ENCODE measurements at places on chromosomes 7 and 10.

- no peak for DNase-seq
Observed at GRCh38 chr10:75042292-75042974, 69.0 kb upstream of the SAMD8 start.

DNA sequence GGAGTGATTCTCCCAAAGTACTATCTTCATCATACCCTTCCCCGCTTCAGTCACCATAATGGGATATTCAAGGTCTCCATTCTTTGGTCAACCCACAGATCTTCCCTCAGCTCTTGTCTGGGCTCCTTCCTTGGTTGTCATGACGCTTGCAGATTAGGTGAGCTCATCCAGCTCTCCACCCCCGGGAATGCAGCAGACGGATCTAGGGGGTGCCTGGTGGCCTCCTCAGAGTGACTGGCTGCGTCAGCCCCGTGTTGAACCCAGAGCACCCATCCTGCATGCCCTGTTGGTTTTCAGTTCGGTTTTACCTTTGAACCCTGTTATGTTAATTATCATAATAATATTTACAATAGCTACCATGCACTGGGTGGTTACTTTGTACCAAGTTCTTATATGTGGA lies 6.4 kb downstream of the NEURL1 start:
- DNase-seq: no peak

- no peak for DNase-seq
Observed at GRCh38 chr10:78771260-78771659, 297.5 kb upstream of the ZMIZ1 start.

DNA sequence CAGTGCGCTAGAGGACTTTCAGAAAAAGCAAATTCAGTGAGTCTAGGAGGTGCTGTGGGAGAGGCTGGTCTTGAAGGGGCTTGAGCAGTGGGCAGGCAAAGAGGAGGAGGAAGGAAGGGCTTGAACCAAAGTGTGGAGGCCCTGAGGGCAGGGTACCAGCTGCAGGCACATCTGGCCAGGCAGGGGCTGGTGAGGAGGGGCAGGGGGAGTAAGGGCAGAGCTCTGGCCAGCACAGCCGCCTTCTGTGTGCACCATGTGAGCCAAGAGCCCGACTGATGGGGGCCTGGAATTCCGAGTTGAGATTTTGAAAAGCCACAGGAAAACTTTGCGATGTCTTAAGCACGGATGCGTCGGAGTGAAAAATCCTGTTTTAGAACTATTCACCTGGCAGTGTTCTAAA lies 74.5 kb downstream of the PRPF18 start:
- DNase-seq: no peak

GRCh38 chr7:35792472-35792871 lies 8.4 kb upstream of the SEPTIN7 start:
- DNase-seq: no peak

DNA sequence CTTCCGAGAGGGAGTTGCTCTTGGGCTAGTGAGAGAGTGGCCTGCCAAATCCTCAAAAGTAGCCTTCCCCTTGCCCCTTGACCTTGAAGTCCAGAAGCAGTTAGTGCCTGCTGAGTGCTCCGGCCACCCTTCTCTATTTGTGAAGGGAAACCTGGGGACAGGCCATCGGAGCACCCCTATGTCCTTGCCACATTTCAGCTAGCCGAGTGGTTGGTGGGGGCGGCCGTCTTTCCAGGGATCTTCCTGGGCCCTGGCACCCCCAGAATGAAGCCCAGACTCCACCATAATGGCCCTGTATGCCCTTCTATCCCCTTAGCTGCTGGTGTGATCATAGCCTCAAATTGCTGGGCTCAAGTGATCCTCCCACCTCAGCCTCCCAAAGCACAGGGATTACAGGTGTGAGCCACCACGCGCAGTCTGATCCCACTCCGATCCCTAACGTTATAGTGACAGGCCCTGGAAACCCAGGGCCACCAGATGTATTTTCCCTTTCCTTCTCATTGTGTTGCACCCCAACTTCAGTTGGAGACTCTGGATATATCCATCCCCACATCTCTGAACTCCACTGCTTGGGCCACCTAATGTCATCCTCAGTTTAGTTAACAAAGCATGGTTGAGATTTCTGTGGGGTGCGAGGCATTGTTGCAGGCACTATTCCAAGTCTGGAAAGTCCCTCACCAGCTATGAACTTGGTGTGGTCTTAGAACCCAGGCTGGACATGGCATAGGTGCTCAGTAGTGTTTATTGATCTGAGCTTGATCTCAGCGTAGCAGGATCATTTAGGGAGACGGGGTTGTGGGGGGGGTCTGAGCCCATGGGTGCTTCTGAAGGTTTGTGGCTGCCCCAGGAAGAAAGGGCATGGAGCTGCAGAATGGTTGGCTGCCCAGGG lies 1.6 kb downstream of the TSPAN14 start:
- no peak for DNase-seq

DNA sequence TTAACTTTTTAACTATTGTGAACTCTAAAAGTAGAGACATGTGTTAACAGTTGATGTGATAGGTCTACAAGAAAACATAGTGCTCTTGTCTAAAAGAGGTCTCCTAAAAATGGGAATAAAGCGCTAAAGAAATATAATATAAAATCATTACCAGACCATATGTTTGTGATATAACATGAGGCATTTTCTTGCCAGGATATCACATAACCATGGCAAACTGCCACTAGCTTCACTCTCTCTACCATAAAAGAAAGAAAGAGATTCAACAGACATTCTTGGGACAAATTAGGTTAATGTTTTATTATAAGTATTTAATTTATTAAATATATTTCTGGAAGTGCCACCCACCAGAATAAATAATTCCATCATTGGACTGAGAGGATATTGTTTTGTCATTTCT lies 115.0 kb downstream of the TMEM26 start:
- DNase-seq: no peak

DNA sequence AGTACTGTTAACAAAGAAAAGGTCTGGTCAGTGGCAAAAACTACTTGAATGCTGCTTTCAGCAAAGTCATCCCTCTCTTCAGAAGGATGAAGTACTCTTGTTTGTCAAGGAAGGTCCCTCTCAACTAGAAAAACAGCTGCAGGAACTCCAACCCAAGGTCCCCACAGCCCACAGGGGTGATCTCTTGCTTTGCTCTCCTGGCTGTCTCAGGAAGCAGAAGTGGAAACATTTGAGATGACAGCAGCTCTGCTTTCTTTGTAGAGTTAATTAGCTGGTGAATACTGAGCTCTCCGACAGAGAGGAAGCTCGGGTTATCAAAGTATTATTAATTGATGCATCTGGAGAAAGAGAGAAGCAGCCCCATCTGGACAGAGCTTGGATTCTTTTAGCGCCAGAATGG lies 25.4 kb upstream of the LRGUK start:
- DNase-seq: no peak

- DNase-seq: no peak
Observed at GRCh38 chr7:143216151-143216550, 5.7 kb upstream of the TAS2R40 start.

- no peak for DNase-seq
Observed at GRCh38 chr10:86447432-86447831, 74.2 kb downstream of the WAPL start.

GRCh38 chr10:7700577-7701125 lies 2.5 kb upstream of the ITIH2 start:
- no peak for DNase-seq

GRCh38 chr7:920351-921070 lies 34.0 kb downstream of the ADAP1 start:
- DNase-seq: no peak

GRCh38 chr7:93228302-93228701 lies 2.0 kb upstream of the HEPACAM2 start:
- DNase-seq: peak; percentile 29

DNA sequence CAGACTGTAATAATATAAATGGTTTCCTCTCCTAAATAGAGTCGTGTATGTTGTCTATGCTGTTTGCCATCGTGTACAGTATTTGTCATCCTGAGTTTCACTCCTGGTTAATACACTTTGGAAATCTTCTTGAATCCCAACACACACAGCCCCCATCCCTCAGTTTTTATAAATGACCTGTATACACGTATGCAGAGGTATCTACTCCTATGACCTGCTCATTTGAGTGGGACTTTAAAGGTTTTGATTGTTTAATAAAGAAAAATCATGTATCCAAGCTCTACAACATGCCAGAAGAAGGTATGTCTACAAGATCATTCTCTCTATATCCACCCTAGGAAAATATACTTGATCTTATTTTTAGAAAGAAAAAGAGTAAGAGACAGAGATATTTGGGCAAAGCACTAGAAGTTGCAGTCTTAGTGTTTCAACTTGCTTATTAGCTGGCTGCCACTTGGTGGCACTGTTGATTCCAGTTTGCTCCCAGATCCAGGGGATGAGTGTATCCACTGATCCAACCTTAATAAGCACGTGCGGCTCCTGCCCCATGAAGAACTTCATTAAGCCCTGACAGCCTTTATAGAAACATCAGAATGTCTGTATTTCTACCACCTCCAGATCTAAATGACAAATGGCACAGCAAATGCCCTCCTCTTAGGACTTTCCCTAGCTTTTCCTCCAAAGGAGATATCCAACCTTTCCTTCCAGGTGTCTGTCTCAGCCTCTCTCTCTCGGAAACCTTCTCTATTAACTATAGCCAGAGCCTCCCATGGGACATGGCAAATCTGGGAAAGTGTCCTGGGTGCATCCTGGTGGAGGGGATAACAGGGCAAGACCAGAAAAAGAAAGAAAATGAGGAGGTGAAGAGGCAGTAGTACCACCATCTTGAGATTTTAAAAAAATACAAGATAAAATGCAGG lies 181.6 kb upstream of the NEBL start:
- peak; percentile 18 for DNase-seq

DNA sequence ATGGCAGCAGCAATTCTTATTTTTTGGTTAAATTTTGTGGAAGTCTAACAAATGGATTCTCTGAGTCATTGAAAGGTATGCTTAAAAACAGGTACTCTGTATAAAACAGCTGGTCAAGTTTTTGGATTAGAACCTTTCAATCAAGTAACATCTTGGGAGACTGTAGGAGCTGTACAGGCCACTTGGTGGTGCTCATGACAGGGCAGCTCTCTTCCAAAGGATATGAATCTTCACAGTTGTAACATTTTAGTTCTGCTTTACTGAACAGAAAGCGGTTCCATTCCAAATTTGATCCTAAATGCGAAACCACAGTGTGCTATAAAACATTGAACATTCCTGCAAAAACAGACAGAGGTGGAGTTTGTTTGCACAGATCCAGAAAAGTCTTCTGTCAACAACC lies 44.5 kb upstream of the AGR3 start:
- DNase-seq: no peak

DNA sequence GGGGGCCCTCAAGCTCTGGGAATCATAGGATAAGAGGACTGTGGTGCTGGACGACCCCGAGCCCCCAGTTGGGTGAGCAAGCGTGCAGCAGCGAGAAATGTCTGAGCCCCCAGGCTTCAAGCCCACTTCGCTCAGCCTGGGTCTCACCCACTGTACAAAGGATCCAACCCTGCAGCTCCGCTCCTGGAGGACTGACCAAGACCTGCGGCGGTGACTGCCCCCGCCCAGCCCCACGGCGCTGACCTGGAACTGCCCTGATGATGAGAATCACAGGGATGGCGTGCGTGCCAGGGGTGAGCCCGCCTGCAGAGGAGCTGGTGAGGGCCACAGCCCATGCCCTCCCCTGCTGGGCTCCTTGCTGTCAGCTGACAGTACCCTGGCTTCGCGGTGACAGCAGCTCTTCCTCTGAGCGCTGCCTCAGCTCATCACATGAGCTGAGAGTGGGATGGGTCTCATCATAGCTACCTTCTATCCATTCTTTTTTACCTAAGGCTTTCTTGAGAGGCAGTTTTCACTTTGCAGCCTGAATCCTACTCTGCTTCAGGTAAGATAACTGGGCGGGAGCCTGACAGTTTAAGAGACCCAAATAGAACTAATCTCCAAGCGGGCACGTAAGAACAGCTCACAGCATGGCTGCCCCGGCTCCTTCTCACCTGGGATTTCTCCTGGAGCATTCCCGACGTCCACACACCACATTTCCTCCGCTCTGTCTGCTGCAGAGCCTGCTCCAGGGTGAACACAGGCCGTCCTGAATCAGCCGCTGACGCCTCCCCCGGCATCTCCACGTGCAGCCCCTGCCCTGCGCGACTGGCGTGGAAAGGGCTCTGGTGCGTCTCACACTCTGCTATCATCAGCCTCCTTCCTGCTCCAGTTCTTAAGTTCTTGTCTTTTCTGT lies 329.9 kb downstream of the PTPRN2 start:
- DNase-seq: no peak

GRCh38 chr7:18517646-18518045 lies 22.1 kb downstream of the HDAC9 start:
- no peak for DNase-seq
